ENCODE measurements at places on chromosomes 16 and 17.

DNA sequence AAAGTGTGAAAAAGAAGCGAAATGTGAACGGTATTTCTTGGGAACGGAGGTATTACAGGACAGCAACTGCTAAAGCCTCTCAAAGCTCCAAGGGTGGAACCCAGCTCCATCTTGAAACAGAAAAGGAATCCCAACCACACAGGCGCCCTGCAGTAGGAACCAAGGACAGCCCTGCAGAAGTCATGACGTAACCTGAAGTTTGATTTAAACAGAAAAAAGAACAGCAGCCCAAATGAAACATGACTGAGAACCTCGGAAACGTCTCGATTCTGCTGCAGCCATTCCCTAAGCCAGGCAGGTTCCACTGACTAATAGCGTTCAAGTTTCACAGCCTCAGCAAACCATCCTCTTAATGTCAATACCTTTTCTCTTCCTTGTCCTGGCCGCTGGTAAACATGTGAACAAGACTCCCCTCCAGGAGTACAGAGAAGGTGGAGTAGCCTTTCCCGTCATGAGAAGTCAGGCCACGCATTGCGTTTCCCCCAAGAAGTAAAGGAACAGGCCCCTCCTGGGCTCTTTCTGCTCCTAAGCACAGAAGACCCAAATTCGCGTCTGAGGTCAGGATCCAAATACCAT is 20.1 kb downstream of the SIAH1 start:
- DNase-seq, result no peak

- peak; percentile 41 for DNase-seq
Observed at GRCh38 chr17:74008196-74008595, 195.3 kb upstream of the RPL38 start.

GRCh38 chr17:56131431-56131830 is 21.8 kb upstream of the ANKFN1 start:
- no peak for DNase-seq

DNA sequence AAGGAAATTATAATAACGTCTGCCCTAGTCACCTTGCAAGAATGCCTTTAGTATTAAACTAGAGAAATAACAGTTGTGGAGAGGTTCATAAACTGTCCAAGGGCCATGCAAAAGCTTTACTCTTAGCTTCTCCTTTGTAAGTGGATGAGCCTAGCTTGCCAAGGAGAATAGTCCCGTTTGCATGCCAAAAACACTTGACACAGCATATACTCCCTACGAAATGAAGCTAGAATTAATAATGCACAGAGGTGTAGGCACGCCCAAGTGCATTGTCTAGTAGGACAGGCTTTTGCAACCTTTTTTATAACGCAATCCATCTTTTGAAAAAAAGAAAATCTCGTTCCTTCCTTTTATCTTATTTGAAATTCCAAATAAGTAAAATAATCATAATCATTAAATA is 12.8 kb upstream of the CDRT4 start:
- DNase-seq, result no peak

DNA sequence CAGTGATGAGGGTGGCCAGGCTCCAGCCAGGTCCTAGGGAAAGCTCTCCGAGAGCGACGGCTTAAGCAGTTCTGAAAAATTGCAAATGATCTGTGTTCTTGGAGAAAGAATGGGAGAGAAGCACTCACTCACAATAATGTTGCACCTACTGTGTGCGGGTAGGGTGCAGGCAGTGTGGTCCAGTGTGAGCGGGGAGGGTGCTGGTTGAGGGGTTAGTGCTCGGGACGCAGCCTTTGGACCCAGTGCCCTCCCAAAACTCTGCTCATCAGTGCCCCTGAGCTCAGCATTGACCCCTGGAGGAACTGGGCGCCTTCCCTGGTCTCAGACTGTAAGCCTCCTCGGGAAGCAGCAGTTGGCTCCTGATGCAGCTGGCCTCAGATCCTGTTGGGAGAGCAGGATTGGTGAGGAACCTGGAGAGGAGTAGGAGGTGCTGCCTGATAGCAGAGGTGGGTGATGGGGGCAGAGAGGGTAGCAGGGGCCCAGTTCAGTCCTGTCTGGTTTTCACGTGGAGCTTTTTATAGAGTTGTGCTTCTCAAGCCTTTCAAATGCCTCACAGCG is 23.6 kb upstream of the ZNF750 start:
- DNase-seq, result no peak

- no peak for DNase-seq
Observed at GRCh38 chr17:59763861-59764260, 56.4 kb downstream of the VMP1 start.

DNA sequence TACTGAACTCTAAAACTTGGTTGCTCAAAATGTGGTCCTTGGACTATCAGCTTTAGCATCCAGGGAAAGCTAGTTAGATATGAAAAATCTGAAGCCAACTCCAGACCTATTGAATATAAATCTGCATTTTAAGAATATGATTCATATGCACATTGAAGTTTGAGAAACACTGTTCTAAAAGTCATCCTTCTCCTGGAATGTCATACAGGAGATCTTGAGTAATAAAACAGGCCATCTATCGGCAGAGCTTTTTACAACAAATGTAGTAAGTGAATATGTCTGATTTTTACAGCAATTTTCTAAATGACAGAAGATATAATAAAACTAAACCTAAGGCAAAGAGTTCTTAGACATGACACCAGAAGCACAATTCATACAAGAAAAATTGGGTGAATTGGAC is 140.4 kb downstream of the PMP22 start:
- no peak for DNase-seq

DNA sequence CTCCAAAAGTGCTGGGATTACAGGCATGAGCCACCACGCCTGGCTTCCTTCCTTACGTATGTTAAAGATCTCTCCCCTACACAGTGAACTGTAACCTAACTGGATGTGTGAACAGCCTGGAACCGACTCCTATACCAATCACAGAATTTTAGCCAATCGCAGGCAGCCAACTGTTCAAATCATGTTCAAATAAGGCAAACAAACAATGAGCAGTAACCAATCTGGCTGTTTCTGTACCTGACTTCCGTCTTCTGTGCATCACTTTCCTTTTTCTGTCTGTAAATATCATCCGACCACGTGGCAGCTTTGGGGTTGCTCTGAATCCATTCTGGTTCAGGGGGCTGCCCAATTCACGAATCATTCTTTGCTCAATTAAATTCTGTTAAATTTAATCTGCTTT is 27.5 kb downstream of the TEKT5 start:
- DNase-seq, result no peak

DNA sequence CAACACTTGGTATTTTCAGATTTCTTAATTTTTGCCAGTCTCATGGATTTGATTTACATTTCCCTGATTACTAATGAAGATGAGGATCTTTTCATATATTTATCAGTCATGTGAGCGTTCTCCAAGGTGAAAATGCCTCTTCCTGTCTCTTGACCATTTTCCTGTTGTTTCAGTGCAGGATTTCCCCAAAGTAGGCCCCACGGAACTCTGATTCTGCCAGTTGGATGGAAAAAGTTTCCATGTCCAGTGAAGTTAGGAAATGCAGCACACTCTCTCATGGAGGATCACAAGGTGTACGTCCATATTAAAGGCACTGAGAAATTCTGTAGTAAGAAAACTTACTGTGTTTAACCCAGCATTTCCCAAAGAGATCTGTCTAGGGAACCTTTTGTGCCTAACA is 16.5 kb upstream of the LIMD2 start:
- DNase-seq, result no peak

GRCh38 chr16:68284847-68285246 is 20.5 kb downstream of the SLC7A6 start:
- DNase-seq, result no peak

Data from T-helper 2 cell treated with Interferon-gamma antibody and Interleukin-4, amounts not matched to agents 5 μg/mL and 100 μg/mL, for 36 hours (primary cell).